ENCODE measurements at places on chromosomes 7 and 10.
A peak's percentile ranks its signal among the peaks of the same experiment; 100 is the strongest.

GRCh38 chr10:13671904-13672303 is 85.1 kb downstream of the PRPF18 start:
- no peak for DNase-seq

DNA sequence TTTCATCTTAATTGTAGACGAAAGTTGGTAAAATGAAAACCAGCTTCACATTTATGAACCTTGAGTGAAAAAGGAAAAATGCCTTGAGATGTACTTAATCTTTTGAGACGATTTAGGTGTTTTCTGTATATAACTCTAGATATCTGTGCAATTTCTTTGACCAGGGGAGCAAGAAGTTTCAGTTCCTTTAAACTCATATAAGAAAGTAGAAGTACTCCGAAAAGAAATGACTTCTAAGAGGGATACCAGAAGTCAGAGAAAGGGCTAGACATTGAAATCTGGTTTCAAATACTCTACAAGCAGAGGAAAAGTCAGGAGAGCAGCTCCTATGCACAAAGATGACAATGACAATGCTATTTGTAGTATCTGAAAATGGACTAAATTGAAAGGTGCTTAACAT is 303.7 kb downstream of the BAMBI start:
- DNase-seq = no peak

DNA sequence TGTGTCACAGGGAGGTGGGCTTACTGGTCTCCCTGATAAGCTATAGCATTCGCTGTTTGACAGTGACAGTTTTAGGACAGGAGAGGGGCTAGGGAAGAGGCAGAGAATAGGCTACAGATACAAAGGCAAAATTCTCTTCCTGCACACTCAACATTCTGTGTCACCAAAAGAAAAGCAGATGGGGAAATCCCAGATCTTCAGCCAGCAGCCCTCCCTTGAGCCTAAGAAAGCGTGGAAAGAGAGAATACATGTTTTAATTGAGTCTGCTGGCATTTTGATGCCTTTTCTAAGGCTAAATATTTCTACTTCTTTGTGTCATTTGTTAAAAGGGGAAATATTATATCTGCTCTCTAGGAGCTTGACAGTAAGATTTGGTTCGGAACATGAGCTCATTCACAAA is 247.0 kb downstream of the TRIL start:
- DNase-seq = no peak

DNA sequence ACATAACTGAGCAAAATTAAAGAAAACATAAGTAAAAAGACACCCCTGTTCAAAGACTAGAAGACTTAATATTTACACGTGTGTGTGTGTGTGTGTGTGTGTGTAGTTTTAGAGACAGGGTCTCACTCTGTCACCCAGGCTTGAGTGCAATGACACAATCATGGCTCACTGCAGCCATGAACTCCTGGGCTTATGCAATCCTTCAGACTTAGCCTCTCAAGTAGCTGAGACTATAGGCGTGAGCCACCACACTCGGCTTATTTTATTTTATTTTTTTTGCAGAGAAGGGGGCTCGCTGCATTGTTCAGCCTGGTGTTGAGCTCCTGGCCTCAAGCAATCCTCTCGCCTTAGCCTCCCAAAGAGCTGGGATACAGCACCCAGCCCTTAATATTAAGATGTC is 90.3 kb downstream of the JMJD1C start:
- DNase-seq = no peak

DNA sequence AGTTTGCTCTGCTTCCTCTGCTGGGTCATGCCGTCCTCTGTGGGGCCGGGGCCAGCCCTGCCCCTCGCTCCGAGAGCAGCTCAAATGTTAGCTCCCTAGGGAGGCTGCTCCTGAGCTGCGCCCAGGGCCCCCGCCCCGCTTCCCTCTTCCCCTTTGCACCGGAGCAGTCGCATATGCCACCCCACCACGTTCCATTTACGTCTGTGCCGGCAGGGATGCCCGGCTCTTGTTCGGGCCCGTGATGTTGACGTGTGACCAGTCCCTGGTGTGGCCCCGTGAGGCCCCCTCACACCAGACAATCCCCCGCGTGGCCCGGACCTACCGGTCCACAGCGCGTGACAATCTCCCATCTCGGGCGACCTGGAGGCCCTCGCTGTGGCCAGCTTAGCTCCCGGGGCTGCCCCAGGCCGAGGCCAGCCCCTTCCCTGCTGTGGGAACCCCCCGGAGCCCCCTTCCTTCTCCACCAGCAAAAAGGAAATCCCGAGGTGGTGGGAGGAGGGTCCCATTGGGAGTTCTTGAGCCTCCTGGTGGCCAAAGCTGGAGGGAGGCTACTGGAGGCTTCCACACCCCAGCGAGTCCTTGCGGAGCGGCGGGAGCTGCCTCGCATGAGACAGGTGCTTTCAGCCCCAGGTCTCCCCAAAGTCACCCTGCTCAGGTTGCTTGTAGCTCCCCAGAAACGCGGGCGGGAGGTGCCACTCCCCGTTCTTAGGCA is 15.2 kb downstream of the FAM20C start:
- DNase-seq = no peak

- no peak for DNase-seq
These were observed 24.3 kb upstream of the PDZD8 start for GRCh38 chr10:117399341-117400196.

DNA sequence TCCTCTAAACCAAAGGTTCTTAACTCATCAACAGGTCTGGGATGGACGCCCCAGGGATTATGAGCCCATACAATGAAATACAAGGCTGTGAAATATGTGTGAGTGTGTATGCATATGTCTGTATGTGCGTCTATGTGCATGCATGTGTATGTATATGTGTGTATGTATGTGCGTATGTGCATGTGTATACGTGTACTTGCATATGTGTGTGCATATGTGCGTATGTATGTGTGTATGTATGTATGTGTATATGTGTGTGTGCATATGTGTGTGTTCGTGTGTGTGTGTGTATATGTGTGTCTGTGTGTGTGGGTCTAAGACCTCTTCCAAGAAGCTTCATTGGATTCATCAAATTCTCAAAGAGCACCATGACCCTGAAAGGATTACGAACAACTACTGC is 112.3 kb downstream of the SFMBT2 start:
- DNase-seq = no peak

- DNase-seq = no peak
These were observed 745.1 kb upstream of the COBL start for GRCh38 chr7:52061666-52062065.

- no peak for DNase-seq
These were observed 425.0 kb downstream of the HTR7 start for GRCh38 chr10:90432866-90433265.

GRCh38 chr7:56033671-56034432 is 17.4 kb downstream of the PSPH start:
- peak; percentile 59 for DNase-seq

- DNase-seq = no peak
These were observed 186.0 kb upstream of the CACNA2D1 start for GRCh38 chr7:82629583-82629982.

GRCh38 chr7:151009327-151010036 is 14.8 kb downstream of the ATG9B start:
- no peak for DNase-seq

Measured in suppressor macrophage treated with lipopolysaccharide for 4 hours (primary cell).